AG10803 (cell line): ENCODE measurements at places on chromosomes 1 and 21.
A peak's percentile ranks its signal among the peaks of the same experiment; 100 is the strongest.

DNA sequence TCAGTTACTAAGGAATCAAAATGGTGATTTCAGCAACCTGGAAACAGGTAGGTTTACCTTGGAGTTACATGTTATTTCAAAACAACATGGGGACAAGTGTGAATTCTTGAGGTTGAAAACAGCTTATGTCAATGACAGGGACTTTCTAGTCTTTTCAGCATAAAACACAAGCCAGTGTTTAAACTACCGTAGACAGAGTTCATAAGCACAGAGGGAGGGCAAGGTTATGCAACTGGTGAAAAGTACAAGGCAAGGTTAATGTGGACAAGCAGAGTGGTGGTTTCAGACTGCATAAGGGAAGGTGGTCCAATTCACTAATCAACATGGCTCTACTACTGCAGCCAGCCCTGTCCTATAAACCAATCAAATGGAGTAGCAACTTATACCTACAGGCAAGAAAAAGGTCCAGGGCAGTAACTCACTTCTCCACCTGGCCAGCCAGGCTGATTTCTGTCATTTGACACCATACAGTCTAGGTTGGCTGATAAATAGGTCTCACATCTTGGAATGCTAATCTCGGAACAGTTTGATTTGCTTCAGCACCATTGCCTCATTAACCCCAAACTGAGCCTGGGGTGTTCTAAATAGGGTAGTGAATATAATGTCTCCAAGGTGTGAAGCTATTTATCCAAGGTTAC lies 250.3 kb upstream of the PROX1 start:
- DNase-seq, result no peak

DNA sequence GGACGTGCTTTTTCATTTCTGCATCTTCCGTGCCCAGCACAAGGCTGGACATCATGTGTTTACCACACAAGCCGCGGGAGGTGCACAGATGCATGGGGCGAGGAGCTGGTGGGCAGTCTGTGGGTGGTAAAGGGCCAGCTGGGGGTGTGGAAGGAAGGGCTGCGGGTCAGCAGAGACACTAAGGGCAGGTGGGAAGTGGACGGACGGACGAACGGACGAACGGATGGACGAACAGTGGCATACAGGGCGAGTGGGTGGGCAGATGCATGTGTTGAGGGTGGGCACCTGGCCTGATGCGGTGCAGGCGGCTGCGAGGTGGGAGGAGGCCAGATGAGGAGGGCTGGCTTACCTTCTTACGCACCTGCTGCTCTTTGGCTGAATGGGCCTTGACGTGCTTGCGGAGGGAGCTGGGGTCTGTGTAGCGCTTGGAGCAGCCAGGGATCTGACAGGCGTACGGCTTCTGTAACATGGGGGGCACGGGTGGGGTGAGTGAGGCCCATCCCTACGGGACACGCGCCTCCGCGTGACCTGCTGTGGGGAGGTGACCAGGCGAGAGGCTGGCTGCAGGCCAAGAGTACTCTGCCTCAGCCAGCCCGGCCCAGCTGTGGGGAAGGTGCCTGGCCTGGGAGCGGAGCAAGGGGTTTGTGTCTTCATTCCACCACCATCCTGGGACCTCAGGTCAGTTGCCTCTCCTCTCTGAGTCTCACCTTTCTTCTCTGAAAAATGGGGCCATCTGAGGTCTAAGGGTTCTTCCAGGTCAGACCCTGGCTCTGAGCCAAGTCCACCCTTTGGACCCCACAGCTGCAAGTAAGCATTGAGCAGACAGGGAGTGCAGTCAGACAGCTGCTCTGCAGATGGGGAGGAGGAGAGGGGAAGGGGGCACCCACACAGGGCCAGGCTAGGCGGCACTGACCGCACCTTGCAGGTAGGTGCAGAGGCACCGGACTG lies 65.5 kb downstream of the DMRTB1 start:
- DNase-seq, result no peak

DNA sequence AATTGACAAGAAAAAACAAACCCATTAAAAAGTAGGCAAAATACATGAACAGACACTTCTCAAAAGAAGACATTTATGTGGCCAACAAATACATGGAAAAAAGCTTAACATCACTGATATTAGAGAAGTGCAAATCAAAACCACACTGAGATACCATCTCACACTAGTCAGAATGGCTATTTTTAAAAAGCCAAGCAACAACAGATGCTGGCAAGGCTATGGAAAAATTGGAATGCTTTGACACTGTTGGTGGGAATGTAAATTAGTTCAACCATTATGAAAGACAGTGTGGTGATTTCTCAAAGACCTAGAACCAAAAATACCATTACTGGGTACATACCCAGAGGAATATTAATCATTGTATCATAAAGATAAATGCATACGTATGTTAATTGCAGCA lies 641.1 kb upstream of the B3GALT2 start:
- no peak for DNase-seq

DNA sequence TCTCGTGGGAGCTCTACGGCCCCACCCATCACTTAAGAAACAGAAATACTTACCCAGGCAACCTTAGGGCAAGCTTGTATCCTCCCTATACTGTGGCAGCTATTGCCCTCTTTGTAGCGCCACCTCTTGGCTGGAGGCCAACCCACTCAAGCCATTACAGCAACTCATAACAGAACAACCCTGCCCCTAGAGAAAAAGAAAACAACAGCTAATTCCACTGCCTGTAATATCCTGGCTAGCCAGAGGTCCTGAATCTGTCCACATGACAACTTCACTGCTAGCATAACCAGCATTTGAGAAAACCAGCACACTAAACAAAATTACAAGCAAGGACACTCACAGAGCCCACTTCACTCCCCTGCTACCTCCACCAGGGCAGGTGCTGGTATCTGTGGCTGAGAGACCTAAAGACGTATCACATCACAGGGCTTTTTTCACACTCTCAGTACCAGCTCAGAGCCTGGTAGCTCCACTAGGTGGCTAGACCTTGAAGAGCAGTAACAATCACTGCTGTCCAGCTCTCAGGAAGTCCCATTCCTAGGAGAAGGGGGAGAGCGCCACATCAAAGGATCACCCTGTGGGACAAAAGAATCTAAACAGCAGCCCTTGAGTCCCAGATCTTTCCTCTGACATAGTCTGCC lies 14.5 kb upstream of the MX1 start:
- no peak for DNase-seq

DNA sequence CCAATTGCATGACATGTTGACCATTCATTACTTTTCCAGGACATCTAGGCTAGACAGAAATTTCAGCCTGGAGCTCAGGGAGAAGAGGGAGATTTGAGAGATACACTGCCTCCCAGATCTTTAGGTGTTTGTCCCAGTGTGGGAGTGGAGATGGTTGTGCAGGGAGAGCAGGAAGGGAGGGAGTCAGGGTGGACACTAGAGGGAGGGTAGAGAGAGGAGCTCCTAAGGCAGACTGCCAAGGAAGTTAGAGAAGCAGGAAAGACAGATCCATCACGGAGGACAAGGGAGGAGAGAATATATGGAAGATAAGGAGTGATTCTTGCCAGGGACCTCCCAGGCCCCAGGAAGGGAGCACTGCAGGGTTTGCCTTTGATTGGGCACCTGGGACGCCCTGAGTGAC lies 8.7 kb downstream of the CDCA8 start:
- DNase-seq, result no peak

GRCh38 chr21:46079352-46080170 lies 18.4 kb upstream of the COL6A2 start:
- DNase-seq, result peak; percentile 95

DNA sequence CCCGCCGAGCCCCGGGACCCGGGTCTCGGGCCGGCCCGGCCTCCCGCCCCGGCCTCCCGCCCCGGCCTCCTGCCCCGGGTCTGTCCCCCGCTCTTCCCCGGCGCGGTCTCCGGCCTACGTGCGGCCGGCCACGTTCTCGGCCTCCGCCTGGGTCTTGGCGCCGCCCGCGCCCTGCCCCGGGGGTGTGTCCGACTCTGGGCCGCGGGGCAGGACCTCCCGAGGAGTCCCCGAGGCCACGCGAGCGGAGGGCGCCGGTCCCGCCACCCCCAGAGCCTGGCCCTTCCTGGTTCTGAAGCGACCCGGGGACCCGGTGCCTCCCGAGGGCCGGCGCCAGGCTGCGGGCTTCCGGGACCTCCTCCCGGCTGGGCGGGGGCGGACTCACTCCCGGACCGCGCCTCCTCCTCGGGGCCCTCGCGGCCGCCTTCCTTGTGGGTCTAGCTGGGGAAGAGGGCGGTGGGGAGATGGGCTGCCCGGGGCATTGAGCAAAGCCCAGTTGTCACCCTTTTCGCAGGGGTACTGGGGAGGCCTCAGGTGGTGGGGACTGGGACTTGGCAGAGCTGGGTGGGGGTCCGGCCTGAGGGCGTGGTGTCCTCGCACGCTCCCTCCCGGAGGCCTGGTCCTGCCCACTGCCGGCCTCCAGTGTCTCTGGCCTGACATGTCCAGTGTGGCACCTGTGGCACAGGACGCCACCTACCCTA lies 558 bp downstream of the PFKL start:
- peak; percentile 45 for DNase-seq

DNA sequence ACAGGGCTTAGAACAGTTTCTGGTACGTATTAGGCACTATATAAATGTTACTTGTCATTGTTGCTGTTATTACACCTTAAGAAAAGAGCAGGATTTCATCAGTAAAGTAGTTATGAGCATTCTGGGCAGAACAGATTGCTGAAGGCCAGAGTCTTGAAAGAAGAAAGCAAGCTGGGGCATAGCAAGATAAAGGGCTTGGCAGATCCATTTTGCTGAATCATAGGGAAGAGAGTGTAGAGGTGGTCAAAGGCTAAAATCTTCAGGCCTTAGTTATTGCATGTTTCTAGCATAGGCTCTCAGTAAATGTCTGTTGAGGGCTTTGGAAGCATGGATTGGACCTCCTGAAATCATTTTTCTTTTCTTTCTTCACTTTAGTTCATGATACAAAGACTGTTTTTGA lies 67.5 kb downstream of the PLA2G4A start:
- no peak for DNase-seq

- DNase-seq, result no peak
These were observed 604 bp downstream of the FGR start for GRCh38 chr1:27634177-27634984.

GRCh38 chr21:38761531-38761930 lies 44.2 kb upstream of the ETS2 start:
- DNase-seq, result no peak

DNA sequence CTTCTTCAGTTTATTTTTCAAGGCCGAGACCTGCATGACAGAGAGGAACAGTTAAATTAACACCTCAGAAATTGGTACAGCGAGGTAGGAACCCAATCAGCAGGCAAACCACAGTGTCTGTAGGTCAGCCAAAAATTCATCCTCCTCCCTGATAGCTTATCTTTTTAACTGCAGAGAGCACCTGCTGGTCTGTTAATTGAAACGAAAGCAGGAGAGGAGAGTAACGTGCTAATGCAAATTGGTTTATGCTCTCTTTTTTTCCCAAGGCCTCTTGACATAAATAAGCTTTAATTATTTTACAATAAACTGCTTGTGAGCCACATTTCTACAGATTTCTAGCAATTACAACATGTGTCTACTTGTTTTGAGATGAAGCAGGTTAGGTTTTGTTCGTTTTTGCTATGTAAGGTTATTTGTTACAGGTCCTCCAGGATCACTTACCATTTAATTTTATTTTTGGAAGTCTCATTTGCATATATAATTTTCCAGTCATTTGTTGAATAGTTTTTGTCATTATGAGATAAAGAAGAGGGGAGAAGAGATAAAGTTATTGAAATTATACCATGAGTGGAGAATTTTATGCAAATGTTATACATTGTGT lies 179.9 kb downstream of the DENND1B start:
- no peak for DNase-seq

GRCh38 chr1:65751961-65752360 lies 40.7 kb upstream of the PDE4B start:
- DNase-seq, result no peak

GRCh38 chr1:198520524-198521254 lies 19.8 kb downstream of the ATP6V1G3 start:
- DNase-seq, result no peak

GRCh38 chr1:904310-904950 lies 19.3 kb upstream of the SAMD11 start:
- DNase-seq, result peak; percentile 80

DNA sequence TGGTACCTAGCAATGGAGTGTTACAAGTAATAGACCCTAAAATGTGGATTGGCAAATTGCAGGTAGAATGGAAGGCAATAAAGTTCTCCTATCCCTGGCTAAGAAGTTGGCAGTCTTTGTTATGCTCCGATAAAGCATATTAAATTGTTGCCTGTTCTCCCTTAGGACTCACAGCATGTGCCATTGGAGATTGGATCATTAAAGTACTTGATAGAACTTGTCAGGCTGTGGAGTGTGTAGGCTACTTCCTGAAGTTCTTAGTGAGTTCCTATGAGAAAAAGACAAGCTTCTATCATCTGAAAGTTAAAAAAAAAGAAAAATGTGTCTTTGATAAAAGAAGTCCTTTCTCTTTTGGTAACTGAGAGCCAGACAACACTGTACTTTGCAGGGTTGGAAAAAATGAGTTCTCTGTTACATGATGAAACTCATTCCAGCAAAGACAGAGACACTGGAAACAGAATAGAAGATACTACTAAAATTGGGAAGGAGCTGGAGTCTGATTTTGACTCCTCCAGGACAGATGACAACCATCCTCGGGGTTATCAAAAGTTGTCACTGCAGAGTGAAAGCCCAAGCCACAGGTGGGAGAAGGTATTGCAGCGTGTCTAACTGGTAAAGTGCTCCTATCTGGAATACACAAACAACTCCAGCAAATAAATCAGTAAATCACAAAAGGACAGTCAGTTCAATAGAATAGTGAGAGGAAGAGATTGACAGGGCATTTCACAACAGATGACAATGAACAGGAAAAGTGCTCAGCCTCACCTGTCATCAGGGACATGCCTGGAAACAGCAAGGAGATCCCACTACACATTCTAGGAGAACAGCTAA lies 87.5 kb upstream of the WDR26 start:
- no peak for DNase-seq

DNA sequence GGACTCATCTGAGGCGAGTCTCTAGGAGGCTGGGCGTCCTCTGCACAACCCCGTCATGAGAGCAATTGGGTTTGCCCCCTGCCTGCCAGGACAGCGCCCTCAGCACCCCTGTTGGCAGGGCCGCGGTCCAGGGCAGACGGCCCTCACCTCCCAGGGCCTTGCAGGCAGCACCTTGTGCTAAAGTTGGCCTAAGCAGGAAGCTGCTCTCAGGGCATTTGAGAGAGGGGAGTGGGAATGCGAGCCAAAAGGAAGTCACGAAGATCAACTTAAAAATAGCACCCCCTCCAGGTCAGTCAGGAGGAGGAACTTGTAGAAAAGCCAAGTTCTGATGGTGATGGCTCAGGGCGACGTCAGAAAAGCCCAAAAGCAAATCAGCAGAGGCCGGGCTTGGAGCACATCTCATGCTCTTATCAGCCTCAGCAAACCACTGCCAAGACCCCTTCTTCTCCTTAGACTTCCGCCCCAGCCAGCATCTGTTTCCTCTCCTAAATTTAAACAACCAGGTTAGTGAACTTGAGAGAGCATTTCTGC lies 12.6 kb upstream of the ADORA3 start:
- DNase-seq, result peak; percentile 31
